Suprapubic skin (tissue), 4 donors: ENCODE measurements at places on chromosomes 3 and 15. TPM values are rescaled to one million over a fixed set of nuclear protein-coding genes. Genes with fewer than 3 reads are reported as not detected.

GRM7 gene
- not detected for total RNA-seq

SLC28A1 gene
- not detected for total RNA-seq

DUOX2 gene
- total RNA-seq, result 32.6 TPM

SPTSSB gene
- 140 TPM for total RNA-seq

GMPPB gene
- total RNA-seq, result 18.8 TPM

FSD2 gene
- total RNA-seq, result not detected

- DNase-seq, result no peak
These were observed 1.5 kb downstream of the IGF2BP2 start for GRCh38 chr3:185823078-185824044.

- DNase-seq, result no peak
These were observed 20.6 kb downstream of the DLEC1 start for GRCh38 chr3:38059591-38059990.

DNA sequence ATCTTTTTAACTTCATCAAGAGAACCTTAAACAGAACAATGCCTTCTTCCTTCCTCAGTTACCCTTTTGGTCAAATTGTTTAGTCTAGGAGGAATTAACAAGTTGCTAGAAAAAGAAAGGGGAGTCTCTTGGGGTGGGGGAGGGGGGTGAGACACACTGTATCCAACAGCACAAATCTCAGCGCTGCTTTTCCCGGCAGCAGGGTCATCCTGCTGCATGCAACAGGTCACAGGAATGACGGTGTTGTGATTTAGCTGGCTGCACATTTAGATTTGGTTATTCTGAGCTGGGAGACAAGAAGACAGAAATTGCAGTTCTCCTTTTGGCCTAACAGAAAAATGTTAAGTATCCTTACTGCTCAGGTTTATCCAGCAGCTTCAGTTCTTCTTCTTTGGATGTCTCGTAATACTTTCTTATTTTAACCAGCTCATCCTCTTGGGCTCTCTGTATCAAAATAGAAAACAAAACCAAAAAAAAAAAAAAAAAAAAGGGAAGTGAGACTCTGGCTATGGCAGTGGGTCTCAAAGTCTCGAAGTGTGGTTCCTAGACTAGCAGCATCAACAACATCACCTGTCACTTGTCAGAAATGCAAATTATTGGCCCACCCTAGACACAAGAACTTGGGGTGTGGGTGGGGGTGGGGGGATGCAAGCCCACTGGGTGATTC is 190.5 kb downstream of the GREM1 start:
- no peak for DNase-seq

GRCh38 chr15:68354923-68355322 is 77.0 kb downstream of the ITGA11 start:
- no peak for DNase-seq

DNA sequence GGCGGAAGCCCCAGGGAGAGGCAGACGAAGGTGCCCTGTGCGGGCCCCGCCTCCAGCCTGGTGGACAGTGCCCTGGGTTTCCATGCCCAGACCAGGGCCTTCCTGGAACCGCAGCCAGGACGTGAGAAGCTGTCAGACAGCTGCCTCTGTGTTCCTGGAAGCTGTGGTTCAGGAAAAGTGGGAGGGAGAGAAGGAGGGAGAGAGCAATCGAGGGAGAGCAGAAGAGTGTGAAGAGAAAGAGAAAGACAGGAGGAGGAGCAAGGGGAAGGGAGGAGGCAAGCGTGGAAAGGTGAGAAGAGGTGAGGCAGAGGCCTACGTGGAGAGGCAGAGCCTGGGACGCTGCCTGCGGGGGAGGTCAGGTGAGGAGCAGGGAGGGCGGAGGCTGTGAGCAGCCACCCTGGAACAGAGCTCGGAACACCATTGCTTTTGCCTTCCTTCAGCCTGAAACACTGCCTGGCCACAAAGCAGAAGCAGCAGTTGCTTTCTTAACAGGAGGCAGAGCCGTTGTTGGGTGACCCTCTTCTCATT is 18.6 kb downstream of the ZDHHC19 start:
- DNase-seq, result no peak

DNA sequence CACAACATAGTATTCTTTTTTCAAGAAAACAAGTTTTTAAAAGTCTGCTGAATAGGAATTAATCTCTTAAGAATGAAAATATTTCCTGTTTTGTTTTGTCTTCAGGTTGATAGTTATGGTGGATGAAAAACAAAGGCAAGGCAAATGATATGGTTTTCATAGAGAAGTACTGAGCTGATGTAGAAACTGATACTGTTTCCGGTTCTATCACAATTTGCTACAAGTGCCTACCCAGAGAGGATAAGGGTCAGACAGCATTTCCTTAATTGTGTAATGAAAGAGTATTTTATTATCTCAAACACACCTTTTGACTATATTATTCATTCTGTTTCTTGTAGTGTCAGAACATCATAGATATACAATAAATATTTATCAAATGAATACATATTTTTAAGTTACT is 836.3 kb downstream of the SQOR start:
- no peak for DNase-seq

DNA sequence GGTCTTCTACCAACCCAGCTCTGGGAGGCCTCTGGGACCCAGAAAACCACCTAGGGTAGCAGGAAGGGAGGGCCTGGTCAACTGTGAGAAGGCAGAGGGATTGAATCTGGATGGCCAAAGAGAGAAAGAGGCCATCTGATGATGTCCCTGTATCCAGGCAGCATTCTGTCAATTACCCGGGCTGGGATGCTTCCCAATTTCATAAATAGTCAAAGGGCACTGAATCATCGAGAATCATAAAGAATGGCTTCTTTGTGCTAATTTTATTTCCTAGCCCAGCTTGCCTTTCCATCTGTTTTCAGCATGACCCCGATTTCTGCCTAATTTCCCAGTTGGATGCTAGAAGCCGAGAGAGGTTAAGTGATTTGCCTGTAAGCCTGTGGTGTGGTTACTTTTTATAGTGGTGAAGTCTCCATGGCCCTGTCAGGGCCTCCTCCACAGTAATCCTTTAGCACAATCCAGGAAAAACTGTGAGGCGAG is 129.2 kb downstream of the FAM43A start:
- DNase-seq, result no peak

DNA sequence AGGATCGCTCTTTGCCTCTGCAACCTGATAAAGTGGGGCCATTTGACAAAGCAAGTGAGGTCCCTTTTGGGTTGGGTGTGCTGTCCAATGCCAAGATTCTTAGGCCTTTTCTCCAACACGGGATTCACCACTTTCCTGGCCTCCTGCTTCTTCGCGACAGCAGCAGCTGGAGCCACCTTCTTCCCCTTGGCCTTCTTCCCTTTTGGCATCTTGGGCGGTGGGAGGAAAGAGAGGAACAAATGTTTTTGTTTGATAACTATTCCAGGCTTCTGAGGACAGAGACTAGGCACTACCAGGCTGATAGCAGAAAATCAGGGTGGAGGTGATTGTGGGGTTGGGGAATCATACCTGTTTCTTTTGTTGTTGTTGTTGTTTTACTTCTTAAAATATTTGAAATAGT is 30.0 kb upstream of the FAM81A start:
- DNase-seq, result no peak

GRCh38 chr3:148974726-148975125 is 16.6 kb upstream of the GYG1 start:
- DNase-seq, result no peak

GRCh38 chr3:194133661-194134230 is 2.2 kb upstream of the HES1 start:
- peak; percentile 85 for DNase-seq

DNA sequence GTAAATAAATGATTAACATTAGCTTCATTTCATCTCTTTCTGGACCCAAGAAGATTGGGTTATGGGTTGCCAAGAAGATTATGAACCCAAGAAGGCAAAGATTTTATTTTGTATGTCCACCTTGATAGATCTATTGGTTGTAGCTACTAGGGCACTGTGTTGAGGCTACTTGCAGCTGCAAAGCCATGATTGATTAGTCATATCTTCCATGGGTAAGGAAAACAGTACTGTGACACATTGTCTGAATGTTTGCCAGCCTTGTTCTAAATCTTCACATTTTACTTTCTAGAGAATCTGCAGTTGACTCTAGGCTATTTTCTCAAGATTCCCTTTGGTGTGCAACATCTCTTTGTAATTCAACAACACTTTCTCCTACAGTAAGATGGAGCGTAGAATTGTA is 229.2 kb upstream of the KCNH8 start:
- no peak for DNase-seq

- DNase-seq, result no peak
These were observed 319.4 kb upstream of the NR2F2 start for GRCh38 chr15:96011136-96011535.

DNA sequence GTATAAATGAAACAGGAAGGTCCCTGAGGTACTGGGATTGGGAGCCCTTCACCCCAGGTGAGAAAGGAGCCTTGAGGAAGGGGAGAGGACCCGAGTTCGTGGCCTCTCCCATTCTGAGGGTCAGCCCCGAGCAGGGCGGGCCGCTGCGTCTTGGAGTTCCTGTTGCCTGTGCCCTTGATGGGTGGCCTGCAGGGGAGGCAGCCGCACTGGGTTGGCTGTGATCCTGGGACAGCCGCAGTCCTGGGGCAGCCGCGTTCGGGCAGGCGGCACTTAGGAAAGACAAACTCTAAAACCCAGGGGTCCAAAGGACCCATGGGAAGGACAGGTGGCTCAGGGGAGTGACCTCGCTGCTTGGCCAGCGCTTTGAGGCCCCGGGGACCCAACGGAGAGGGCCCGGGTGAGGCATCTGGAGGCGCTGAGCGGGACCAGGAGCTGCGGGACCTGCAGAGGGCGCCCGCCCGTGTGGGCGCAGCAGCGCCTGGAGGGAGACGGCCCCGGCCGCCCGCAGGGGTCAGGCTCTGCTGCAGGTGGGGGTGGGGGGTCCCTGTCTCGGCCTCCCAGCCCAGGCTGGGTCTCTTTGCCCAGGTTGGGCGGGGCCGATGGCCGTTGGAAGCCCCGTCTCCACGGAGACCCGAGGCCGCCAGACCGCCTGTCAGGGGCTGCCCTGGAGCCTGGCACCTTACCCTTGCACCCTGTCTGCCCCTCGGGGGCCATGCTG is 65.1 kb downstream of the HMCES start:
- peak; percentile 63 for DNase-seq

DNA sequence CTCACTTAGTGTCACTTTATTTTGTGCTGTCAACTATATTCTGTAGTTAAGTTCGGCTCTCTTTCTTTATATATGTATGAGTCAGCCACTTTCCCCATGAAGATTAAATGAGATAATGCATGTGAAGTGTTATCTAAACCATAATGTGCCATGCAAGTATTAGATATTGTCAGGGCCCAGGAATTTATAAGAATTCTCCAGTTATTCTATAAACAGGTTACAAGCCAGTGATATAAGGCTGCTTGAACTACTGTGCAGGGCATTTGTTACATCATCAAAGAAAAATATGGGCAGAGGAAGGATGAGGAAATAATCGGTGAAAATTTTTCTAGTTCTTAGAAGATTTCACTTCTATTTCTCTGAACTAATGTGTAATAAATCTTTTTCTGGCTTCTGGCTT is 1049.0 kb upstream of the NR2F2 start:
- DNase-seq, result no peak
